Activated naive CD4-positive, alpha-beta T cell treated with anti-CD3 and anti-CD28 coated beads for 36 hours (primary cell): ENCODE measurements at places on chromosomes 12 and 14. TPM values are rescaled to one million over a fixed set of nuclear protein-coding genes. Genes with fewer than 3 reads are reported as not detected.
A peak's percentile ranks its signal among the peaks of the same experiment; 100 is the strongest.

- H3K4me3 ChIP-seq: no peak overlapping the region
- H3K36me3 ChIP-seq: no peaks in the 10 kb centered on the region
- H3K27me3 ChIP-seq: no peaks in the 10 kb centered on the region
- no peak overlapping the region for H3K27ac ChIP-seq
- no peaks in the 10 kb centered on the region for H3K4me1 ChIP-seq
These were observed 306.8 kb upstream of the LRFN5 start for GRCh38 chr14:41299924-41300323.

DNA sequence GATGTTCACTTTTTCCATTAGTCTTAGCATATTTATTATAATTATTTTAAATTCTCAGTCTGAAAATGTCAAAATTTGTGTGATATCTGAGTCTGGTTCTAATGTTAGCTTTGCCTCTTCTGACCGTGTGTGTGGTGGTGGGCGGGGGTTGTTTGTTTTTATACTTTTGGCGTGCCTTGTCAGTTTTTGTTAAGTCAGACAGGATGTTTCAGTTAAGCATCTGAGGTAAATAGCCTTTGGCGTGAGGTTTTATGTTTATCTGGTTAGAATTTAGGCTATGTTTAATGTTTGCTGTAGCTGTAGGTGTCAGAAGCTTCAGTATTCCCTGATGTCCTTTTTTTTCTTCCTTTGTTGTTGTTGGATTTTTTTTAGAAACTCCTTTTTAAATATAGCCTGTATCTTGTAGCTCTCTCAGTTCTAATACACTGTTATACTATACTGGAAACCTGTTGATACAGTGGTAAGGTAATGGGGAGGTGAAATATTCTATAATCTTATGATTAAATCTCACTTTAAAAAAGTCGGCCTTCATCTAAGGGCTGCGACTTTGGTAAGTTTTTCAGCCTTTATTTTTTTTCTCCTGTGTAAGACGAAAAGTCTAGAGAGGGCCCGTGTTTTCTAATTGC is 111.6 kb downstream of the SCAF11 start:
- peaks cover 28% of the 10 kb centered on the region for H3K4me1 ChIP-seq
- H3K27ac ChIP-seq: no peak overlapping the region
- DNase-seq: no peak
- no peaks in the 10 kb centered on the region for H3K27me3 ChIP-seq
- peaks cover 55% of the 10 kb centered on the region for H3K36me3 ChIP-seq

GRCh38 chr12:46874642-46875041 is 48.8 kb upstream of the SLC38A4 start:
- H3K27ac ChIP-seq: no peak overlapping the region
- DNase-seq: no peak
- no peaks in the 10 kb centered on the region for H3K4me1 ChIP-seq
- H3K4me3 ChIP-seq: no peak overlapping the region
- H3K36me3 ChIP-seq: no peaks in the 10 kb centered on the region
- peaks cover 20% of the 10 kb centered on the region for H3K27me3 ChIP-seq

- no peaks in the 10 kb centered on the region for H3K4me1 ChIP-seq
- no peaks in the 10 kb centered on the region for H3K27me3 ChIP-seq
- peaks cover 8% of the 10 kb centered on the region for H3K36me3 ChIP-seq
- peak overlapping the region; percentile 24 for H3K27ac ChIP-seq
- no peak for DNase-seq
- no peak overlapping the region for H3K4me3 ChIP-seq
These were observed 23.3 kb downstream of the CHGA start for GRCh38 chr14:92945959-92946846.

DNA sequence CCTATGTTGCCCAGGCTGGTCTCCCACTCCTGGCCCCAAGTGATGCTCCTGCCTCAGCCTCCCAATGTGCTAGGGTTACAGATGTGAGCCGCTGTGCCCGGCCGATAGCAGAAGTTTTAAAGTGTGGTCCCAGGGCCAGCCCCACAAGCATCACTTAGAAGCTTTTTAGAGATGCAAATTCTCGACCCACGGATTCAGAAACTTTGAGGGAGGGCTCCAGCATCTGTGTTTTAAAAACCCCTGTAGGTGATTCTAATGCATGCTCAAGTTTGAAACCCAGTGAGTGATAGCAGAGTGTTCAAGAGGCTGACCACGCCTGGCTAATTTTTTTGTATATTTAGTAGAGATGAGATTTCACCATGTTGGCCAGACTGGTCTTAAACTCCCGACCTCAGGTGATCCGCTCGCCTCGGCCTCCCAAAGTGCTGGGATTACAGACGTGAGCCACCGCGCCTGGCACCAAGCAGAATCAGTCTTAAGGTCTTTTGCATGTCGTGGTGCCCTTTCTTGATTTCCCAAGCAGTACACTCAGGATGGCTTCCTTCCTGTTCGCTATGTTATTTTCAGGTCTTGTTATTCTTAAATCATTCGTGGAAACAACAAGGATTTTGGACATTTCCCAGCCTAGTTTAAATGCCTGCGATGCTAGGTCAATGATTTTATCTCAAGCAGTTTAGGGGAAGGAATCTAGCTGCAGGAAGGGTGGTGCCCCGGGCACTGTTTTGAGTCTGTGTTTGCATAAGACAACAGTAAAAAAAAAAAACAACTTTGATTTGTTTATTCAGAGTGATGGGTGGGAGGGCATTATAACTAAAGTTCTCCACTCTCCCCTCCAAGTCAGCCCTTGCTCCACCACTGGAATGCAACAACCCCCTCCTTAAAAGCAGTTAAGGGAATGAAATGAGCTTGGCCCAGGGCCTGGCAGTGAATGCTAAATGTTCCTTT is 9.2 kb upstream of the RILPL2 start:
- H3K4me3 ChIP-seq: no peak overlapping the region
- H3K27ac ChIP-seq: peak overlapping the region; percentile 21
- H3K4me1 ChIP-seq: peaks cover 35% of the 10 kb centered on the region
- no peaks in the 10 kb centered on the region for H3K36me3 ChIP-seq
- no peak for DNase-seq

DNA sequence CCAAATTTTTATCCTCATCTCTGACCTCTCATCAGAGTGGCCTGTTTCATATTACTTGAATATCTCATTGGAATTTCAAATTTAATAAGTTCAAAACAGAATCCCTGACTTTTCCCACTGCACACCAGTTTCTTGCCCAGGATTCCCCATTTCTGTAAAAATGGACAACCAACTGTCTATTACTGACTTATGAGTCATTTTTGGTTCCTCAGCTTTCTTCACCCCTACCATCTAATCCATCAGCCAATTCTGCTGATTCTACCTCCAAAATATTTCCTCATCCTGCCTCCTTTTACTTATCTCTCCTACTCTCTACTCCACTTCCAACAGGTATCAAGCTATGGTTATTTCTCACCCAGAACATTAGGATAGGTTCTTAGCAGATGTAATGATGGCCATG is 44.2 kb downstream of the TMX1 start:
- DNase-seq: no peak
- no peak overlapping the region for H3K27ac ChIP-seq
- peaks cover 3% of the 10 kb centered on the region for H3K36me3 ChIP-seq
- H3K4me1 ChIP-seq: no peaks in the 10 kb centered on the region
- H3K4me3 ChIP-seq: no peak overlapping the region

DNA sequence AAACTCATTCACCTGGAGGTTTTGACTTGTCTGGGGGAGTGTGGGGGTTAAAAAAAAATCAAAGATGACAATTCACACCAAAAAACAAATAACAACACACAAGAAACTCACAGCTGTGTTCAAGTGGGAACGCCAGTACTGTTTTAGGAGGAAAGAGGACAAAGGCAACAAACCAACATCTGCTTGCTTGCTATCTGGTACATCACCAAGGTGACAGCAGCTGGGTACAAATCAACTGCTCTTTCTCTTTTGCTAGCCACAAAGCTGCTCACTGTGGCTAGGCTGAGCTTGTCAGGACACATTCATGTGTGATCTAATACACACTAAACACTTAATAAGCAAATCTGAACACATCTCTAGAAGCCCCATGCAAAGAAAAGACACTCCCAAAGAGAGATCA is 128.0 kb upstream of the RAP1B start:
- H3K4me1 ChIP-seq: peaks cover 37% of the 10 kb centered on the region
- H3K27me3 ChIP-seq: no peaks in the 10 kb centered on the region
- no peak overlapping the region for H3K4me3 ChIP-seq
- DNase-seq: peak; percentile 28

GRCh38 chr14:84087986-84088531 is 1441.9 kb upstream of the FLRT2 start:
- no peak overlapping the region for H3K4me3 ChIP-seq
- no peaks in the 10 kb centered on the region for H3K27me3 ChIP-seq
- no peak for DNase-seq
- no peaks in the 10 kb centered on the region for H3K4me1 ChIP-seq
- no peaks in the 10 kb centered on the region for H3K36me3 ChIP-seq

DNA sequence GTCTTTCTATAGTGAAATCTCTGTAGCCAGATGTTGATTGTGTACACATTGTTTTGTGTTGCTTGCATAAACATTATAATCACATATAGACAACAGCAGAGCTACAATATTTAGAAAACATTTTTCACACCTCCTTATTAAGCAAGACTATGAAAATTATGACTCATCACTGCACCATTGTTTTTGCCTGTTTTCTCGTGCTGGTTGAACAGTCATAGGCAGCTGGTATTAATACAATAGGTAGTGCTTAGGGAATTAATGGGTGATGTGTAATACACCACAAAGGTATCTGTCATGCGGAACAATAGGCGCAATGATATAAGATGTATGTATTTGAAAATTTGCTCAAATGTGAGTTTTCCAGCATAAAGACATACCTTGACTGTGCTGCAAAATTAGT is 449.3 kb downstream of the FOXG1 start:
- no peak overlapping the region for H3K4me3 ChIP-seq
- H3K4me1 ChIP-seq: no peaks in the 10 kb centered on the region
- DNase-seq: no peak
- H3K36me3 ChIP-seq: no peaks in the 10 kb centered on the region
- no peak overlapping the region for H3K27ac ChIP-seq

Gene NUBPL
- 13.5 TPM for total RNA-seq

Gene IAPP
- not detected for total RNA-seq

Gene LBHD2
- total RNA-seq: not detected

Gene RILPL2
- total RNA-seq: 8.1 TPM

Gene SPIC
- not detected for total RNA-seq

Gene PLBD2
- 13.9 TPM for total RNA-seq

Gene SLC17A8
- total RNA-seq: not detected

Gene CEBPE
- total RNA-seq: 0.43 TPM

Gene RNASE1
- not detected for total RNA-seq
